ENCODE measurements at places on chromosomes 2 and 18. TPM values are rescaled to one million over a fixed set of nuclear protein-coding genes. Genes with fewer than 3 reads are reported as not detected.

GRCh38 chr2:143955401-143956065 is 564.4 kb downstream of the ZEB2 start:
- DNase-seq, result no peak

DNA sequence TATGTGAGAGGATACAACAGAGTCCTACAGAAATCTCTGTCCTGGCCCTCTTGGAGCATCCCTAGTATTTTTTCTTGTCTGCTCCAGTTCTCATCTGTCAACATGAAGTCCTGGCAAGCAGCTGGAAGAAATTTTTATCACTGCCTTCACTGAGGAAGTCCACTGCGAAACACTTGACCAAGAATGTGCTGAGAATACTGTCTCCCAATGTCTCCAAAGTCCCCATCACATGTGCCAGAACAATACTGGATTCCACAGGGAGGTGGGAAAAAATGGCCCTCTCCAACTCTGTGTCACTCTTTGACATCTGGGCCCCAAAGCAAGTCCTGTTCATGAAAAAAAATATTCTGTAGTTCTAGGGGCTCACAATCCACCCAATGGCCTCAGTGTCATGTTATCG is 32.8 kb upstream of the PGAP1 start:
- DNase-seq, result no peak

DNA sequence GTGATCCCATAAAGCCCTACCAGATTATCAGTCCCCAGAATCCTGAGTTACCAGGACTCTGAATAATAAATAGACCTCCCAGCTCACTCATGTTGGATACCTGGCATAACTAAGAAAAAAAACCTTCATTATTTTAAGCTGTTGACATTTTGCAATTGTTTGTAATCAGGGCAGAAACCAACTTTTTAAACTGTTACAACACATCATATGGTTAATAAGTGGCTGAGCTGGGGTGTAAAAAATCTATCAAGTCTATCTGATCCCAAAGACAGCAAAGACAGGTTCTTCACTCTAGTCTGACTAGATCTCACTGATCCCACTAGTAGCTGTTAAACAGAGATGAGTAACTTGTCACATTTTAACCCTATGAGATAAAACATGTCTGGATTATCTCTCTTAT is 370.3 kb downstream of the RIT2 start:
- DNase-seq, result no peak

- DNase-seq, result no peak
These were observed 2.0 kb downstream of the ABHD3 start for GRCh38 chr18:21702602-21703001.

DNA sequence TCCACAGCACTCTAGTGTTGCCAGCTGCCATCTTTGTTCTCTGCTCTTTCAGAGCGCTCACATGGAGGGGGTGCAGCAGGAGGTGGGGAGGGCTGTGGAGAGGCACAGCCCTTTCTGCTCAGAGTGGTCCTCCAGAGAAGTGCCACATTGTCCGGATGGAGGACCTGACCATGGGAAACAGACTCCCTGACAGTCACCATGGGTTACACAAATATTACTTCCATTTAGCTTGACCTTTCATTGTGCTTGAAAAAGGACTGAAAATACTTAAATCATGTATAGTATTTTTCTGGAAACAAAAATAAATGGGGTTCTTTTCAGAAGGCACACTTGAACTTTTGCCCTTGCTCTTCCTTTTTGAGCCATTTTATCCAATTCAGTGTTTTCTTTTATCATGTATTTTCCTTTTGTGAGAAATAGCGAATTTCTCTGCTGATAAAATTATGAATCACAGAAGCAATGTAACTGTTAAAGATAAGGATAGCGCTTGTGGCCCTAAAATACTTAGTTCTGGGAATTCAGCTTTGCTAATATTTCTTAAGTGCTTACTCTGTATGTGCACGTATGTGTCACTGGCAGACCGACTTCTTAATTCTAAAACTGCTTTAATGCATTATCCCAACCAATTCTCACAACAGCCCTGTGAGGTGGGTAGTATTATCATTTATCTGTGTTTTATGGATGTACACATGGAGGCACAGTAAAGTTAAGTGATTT is 34.2 kb downstream of the SPATS2L start:
- DNase-seq, result no peak

GRCh38 chr2:46989491-46990230 is 74.1 kb upstream of the MCFD2 start:
- DNase-seq, result no peak

DNA sequence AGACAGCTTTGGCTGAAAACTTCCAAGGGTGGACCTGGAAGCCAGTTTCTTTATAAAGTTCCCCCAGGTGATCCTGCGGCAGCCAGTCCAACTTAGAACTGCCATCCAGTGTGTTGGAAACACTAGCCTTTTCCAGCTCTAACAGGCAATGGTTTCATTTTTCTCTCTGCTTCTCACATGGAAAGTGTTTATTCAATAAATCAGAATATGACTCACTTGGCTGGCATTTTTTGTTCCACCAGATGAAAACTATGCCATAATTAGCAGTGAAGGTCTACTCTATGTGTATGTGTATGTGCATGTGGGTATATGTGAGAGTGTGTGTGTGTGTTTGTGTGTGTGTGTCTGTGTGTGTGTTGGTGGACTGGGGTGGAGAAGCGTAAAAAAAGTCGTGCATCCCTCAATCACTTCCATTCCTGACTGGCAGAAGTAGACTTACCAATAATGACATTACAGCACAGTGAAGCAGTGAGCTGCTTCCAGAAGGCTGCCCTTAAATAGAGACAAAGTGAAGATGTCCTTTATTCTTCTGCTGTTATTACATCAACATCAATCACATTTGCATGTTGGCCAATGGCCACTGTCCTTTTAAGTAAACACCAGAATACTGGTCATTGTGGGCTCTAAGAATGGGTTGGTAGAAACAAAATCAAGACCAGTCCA is 90.9 kb upstream of the SETBP1 start:
- no peak for DNase-seq

- peak; percentile 15 for DNase-seq
These were observed 166.4 kb downstream of the PDE11A start for GRCh38 chr2:177906041-177906718.

GRCh38 chr2:133400411-133400810 is 167.9 kb downstream of the NCKAP5 start:
- no peak for DNase-seq

DNA sequence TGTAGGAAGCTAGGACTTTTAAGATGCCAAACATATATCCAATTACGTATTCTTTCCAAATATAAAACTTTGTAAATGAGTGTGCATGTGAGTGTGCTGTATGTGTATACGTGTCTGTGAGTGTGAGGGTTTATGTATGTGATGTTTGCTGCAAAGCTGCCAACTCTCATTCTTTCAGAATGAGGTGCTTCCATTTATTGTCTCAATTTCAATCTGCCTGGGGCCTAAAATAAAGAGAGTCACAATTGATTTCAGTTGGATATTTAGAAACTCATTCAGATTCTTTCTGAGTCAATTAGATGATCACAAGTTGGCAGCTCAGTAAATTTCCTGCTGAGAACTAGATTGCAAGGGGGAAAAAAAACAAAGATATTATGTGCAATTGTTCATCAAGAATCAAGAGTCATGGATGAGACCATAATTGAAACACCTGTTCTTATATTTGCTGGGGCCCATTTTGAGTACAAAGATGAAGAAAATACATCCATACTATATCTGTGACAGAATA is 621.2 kb upstream of the ACVR2A start:
- DNase-seq, result no peak

DNA sequence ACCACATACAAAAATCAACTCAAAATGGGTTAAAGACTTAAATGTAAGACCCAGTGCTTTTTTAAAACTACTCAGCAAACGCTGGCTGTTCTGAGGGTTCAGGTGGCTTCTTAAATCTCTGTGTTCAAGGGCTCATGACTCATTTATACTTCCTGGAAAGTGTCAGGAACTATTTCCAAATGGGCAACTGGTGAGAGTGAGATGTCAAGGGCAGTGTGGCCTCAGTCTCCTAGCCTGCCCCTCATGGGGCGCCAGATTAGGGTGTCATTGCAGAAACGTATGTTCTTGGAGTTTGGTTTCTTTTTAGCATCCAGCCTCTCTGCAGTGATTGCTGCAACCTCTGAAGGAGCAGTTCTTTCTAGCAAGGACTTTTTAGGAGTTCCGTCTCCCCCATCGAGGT is 485.4 kb downstream of the TNS1 start:
- no peak for DNase-seq

The TDRD15 gene
- polyA plus RNA-seq, result not detected

The GAREM1 gene
- polyA plus RNA-seq, result 10.6 TPM

The ERMN gene
- polyA plus RNA-seq, result 0.71 TPM

The MC5R gene
- polyA plus RNA-seq, result 1.3 TPM

Measured in muscle of back (tissue), 13 donors.